ENCODE measurements at places on chromosomes 1 and 21. TPM values are rescaled to one million over a fixed set of nuclear protein-coding genes. Genes with fewer than 3 reads are reported as not detected.

GRCh38 chr1:109492779-109493178 lies 1.1 kb upstream of the CYB561D1 start:
- H3K27me3 ChIP-seq = no peaks in the 10 kb centered on the region
- H3K36me3 ChIP-seq = peaks cover 22% of the 10 kb centered on the region
- H3K4me1 ChIP-seq = peaks cover 6% of the 10 kb centered on the region
- DNase-seq = no peak
- H3K4me3 ChIP-seq = no peak overlapping the region
- no peak overlapping the region for H3K27ac ChIP-seq

GRCh38 chr1:223048026-223048425 lies 95.0 kb downstream of the TLR5 start:
- H3K4me3 ChIP-seq = no peak overlapping the region
- no peaks in the 10 kb centered on the region for H3K36me3 ChIP-seq
- peaks cover 3% of the 10 kb centered on the region for H3K27me3 ChIP-seq
- H3K4me1 ChIP-seq = no peaks in the 10 kb centered on the region

- no peaks in the 10 kb centered on the region for H3K36me3 ChIP-seq
- H3K27me3 ChIP-seq = peaks cover 35% of the 10 kb centered on the region
- DNase-seq = no peak
- no peak overlapping the region for H3K4me3 ChIP-seq
- no peaks in the 10 kb centered on the region for H3K4me1 ChIP-seq
- no peak overlapping the region for H3K27ac ChIP-seq
Measured at GRCh38 chr1:223649222-223649621, 16.3 kb downstream of the CAPN8 start.

GRCh38 chr1:30706528-30706927 lies 16.9 kb downstream of the MATN1 start:
- peak; percentile 29 for DNase-seq
- H3K4me3 ChIP-seq = no peak overlapping the region
- no peaks in the 10 kb centered on the region for H3K36me3 ChIP-seq
- H3K27ac ChIP-seq = no peak overlapping the region

DNA sequence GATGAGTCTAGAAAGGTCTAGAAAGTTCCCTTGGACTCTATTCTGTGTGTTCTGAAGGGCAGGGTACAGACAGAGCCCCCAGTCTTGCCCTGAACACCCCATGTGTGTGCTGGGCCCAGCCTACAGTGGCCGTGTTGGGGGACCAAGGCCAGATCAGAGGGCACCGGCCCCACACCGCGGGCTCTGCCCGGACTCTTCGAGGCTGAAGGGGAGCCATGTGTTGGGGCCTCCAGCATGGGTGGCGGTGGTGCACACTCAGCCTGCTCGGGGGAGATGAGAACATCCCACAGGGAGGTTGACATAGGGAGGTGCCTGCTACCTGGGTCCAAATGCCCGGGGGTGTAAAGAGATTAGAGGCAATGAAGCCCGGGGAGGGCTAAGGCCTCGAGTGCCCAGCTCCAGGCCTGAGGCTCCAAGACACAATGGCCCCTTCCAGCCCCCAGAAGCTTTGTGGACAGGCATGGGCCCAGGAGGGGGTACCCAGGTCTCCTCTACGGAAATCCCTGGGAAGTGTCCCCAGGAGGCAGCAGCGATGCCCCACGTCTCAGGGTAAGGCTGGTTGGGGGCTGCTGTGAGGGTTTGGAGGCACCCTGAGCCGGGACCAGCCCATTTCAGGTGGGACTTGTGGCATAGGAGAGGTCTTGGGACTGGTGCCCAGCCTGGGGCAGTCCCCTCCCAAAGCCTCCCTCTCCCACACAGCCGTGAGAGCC lies 12.1 kb downstream of the ARHGEF16 start:
- no peaks in the 10 kb centered on the region for H3K36me3 ChIP-seq
- H3K4me3 ChIP-seq = no peak overlapping the region
- no peak overlapping the region for H3K27ac ChIP-seq
- no peak for DNase-seq
- H3K27me3 ChIP-seq = peaks cover 7% of the 10 kb centered on the region

- peak overlapping the region; percentile 95 for H3K4me3 ChIP-seq
- peak; percentile 28 for DNase-seq
- peak overlapping the region; percentile 97 for H3K27ac ChIP-seq
Measured at GRCh38 chr1:226063224-226063976, 884 bp downstream of the H3-3A start.

DNA sequence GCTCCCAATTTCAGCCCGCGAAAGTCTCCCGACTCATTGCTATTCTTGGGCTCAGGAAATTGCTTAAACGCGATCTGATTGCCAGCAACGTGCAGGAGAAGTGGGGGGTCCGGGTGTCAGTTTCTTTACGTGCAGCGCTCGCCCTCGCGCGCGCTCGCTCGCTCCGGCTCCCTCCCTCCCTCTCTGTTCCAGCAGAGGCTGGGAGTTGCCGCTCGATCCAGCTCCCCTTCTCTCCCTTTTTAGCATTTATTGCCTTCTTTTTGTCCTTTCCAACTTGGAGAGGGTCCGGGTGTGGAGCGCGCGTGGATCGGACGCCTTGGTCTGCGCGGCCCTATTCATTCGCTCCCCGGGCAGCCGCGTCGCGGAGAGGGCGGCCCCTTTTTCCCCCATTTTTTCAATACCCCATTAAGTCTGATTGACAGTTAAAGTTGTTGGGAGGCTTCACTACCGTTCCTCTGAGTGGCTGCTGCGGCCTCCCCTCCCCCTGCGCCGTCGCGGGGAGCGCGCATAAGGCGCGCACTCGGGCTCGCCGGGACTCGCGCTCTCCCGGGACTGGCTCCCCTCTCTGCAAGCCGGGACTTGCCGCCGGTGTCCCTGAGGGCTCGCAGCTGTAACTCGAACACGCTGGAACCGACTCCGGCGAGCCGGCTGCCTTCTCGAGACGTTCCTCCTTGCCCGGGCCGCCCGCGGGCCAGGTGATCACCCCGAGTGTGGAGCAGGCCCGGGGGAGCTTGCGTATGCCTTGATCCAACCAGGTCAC lies at the start of gene DHRS3:
TSS of gene DHRS3 (minus strand) at position 310 of the 760 bp plus-strand sequence. CDS start 862 bp downstream, outside the sequence.
- DNase-seq = peak; percentile 75
- H3K27me3 ChIP-seq = no peaks in the 10 kb centered on the region
- peak within 1 kb of the TSS; percentile 66 for H3K4me3 ChIP-seq
- peaks cover 21% of the 10 kb centered on the region for H3K4me1 ChIP-seq
- H3K36me3 ChIP-seq = peaks cover 1% of the 10 kb centered on the region

DNA sequence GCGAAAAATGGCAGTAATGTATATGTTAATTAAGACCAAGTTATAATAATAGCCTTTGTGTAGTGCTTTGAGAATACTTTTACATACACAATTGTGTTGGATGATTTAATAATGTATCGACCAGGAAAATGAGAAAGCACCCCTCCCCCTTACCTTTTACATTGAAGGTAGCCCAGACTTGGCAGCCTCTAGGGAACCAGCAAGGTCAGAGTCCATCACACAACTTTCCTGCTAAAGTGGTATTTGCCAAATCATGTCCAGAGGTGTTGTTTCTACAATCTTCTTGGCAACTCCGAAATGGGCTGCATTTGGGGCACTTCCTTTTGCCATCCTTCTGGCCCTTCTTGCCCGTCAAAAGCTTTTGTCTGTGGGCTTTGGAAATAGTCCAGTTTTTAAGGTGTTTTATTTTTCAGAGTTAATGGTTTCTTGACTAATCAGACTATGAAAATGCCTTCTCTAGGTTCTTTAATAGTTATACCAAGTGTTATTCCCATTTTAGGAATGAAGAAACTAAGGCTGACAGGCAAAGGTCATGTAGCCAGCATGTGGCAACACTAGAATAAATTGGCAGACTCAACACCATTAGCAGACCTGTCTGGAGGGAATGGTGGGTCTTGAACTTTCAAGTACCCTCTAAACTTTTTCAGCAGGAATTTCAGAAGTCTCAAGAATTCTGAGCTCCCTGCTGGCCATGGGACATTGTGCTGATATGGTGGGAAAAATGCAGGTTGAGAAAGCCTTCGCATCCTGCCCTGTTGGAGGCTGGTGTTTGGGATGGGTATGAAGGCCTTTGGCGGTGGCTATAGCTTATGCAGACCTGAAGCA lies 6.8 kb downstream of the ATP1A1 start:
- no peak overlapping the region for H3K27ac ChIP-seq
- H3K27me3 ChIP-seq = no peaks in the 10 kb centered on the region
- no peak overlapping the region for H3K4me3 ChIP-seq
- no peak for DNase-seq
- H3K36me3 ChIP-seq = peaks cover 2% of the 10 kb centered on the region
- peaks cover 22% of the 10 kb centered on the region for H3K4me1 ChIP-seq

- H3K27me3 ChIP-seq = peaks cover 8% of the 10 kb centered on the region
- DNase-seq = no peak
- no peak overlapping the region for H3K27ac ChIP-seq
- H3K4me1 ChIP-seq = no peaks in the 10 kb centered on the region
- no peak overlapping the region for H3K4me3 ChIP-seq
Measured at GRCh38 chr21:32916522-32917099, 109.1 kb upstream of the OLIG2 start.

GRCh38 chr1:66439031-66439740 lies 94.8 kb upstream of the SGIP1 start:
- no peak overlapping the region for H3K4me3 ChIP-seq
- H3K4me1 ChIP-seq = peaks cover 6% of the 10 kb centered on the region
- H3K27ac ChIP-seq = peak overlapping the region; percentile 67
- peak; percentile 75 for DNase-seq
- H3K36me3 ChIP-seq = no peaks in the 10 kb centered on the region

Gene CALML6
- total RNA-seq = not detected

Gene FLG
- not detected for total RNA-seq

Gene IRF6
- 2.9 TPM for total RNA-seq

Gene TIAM1
- total RNA-seq = 9.2 TPM
